ENCODE measurements at places on chromosomes 3 and 15.

DNA sequence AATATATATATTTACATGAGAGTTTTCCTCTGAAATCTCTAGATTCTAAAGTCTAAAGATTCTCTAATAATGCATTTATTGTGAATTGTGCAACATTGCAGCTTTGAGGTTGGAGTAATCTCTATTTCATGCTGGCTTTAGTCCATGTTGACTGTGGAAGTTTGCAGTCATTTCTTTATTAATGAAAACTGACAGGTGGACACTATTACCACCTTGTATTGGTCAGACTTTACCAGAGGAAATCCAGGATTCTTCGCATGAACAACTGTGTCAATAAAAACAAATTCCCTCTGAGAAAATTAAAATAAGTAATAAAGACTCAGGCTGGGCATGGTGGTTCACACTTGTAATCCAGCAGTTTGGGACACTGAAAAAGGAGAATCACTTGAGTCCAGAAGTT is 274.1 kb downstream of the SHQ1 start:
- no peak for DNase-seq

DNA sequence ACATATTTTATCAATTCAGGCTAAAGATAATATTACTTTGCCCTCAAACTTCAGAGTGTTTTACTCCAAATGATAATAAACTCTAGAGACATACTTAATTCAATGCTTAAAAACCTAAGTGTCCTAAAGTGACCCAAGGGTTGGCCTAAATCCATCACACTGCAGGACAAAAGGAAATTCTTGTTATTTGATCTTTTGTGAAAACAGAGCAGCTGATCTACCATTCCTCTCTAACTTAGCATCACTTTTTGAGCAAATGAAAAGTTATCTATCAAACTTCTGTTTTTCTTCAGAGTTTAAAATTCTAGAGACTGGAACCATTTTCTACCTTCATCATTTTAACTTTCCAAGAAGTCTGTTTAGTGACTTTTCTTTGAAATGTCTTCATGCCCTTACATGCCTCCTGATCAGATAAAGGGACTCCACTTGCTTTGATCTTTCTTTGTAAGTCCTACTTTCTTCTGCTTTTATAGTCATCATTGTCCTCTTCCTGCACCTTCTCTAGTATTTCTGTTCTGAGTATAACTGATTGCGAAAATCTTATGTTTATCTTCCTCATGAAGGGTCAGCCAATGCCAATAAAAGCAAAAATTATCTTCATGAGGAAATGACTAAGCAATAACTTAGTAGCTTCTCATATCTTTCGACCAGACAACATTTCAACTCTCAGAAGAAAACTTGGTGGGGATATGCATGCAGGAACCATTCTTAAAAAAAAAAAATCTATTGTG is 378.7 kb upstream of the TGFBR2 start:
- DNase-seq = peak; percentile 94

DNA sequence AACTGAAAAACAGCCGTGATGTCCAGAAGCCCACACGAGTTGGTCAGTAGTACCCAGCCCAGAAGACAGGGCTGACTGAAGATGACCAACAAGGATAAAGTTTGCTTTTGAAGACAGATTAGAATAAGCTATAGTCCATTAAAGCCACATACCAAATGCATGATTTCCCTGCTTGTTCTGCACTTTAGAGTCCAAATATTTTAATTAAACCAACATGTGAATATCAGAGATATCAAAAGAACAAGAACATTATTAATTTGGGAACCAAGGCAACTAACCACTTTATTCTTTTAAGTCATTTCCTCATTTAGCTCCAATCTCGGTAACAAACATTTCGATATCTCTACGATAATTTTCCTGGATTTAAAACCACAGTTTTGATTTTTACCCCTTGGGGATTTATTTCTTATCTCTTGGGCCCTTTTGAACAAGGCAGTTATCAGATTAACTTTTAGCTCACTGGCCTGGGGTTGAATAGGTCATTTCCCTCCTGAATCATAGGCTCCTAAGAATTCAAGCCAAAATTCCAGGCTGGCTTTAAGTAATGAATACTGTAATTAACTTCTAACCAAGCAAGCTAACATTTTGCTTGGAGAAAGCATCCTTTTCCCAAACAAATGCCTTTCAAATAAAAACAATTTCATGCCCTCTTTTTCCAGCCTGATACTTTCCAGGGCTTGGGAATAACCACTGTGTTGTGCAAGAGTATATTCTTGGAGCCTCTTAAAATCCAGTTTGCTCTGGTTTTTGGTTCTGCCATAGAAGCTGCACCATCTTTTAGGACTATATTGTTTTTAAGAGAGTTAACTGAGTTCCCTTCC is 102.9 kb upstream of the NR2E3 start:
- no peak for DNase-seq

DNA sequence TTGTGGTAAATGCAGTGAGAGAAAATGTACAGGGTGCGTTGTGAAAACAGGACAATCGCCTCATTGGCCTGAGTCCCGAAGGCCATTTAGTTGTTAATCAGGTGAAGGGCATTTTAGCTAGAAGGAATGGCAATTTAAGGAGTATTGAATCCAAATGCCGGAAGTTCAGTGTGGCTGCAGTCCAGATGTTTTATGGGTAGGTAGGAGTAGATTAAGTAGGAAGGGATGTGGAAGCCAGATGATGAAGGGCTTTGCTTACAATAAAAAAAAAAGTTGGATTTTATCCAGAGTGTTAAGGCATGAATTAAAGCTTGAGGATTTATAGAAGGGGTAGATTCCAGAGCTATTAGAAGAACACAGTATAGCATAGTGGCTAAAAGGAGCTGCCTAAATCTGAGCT is 572.7 kb downstream of the NLGN1 start:
- DNase-seq = no peak

DNA sequence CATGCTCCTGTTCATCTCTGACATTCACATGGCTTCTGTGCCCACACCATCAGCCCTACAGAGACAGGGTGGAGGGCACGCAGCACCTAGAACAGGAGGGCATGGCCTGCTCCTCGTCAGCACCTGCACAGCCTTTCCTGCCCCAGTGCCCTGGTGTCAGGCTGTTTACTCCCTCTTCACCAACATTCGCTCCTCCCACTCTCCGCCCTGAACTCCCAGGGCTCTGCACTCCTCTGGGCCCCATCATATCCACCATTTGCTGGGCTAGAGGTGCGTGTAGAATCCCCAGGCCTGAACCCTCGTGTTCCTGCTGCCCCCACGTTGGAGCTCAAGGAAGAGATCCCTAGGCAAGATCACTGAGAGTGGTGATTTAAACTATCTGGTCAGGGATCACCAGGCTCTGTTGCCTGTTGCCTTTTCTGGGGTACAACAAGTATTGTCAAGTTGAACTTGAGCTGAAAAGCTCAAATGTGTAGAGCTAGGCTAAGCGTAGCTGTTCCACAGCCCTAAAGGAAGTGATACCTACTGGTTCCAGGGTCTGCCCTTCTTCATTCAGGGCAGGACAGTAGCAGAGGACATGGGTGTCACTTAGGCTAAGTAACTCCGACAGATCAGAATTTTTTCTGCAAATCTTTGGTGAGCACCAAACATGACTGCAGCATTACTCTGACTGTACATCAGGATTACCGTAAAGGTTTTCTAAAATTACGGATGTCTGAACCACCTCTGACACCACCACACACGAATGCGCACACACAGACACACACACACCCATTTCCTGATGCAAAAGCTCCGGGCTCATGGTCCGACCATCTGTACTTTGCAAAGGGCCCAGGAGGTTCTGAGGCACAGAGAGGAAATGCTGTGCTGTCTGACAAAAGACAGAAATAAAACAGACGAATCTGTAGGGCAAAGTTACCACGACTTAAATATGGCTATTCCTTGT is 43.7 kb upstream of the GNB5 start:
- no peak for DNase-seq

DNA sequence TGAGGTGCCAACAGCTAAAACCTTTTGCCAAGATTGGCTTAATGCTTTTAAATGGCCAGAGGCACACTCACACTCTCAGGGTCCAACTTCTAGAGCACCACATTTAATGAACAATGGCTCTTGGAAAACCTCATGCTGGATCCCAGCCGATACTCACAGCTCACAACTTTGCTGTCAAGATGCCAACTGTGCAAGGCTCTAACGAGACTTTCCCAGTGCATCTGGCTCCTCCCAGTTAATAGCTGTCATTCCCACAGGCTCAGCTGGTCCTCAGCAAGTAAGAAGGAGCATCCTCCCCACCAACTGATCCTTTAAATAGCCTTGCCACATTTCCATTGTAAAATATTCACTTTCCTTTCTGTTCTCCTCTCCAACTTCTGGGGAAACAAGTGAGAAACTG is 20.3 kb upstream of the FRMD4B start:
- DNase-seq = no peak

GRCh38 chr3:103167850-103168249 is 733.0 kb downstream of the ZPLD1 start:
- DNase-seq = no peak

GRCh38 chr3:127590282-127590592 is 296 bp downstream of the TPRA1 start:
- DNase-seq = no peak

DNA sequence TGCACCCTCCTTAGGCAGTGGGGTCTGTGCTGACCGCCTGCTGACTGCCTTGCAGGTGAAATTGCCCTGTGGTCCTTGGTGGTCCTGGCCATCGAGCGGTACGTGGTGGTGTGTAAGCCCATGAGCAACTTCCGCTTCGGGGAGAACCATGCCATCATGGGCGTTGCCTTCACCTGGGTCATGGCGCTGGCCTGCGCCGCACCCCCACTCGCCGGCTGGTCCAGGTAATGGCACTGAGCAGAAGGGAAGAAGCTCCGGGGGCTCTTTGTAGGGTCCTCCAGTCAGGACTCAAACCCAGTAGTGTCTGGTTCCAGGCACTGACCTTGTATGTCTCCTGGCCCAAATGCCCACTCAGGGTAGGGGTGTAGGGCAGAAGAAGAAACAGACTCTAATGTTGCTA is 2.4 kb downstream of the RHO start:
- no peak for DNase-seq

- no peak for DNase-seq
Measured at GRCh38 chr3:64164349-64164748, 60.9 kb downstream of the PRICKLE2 start.
